ENCODE measurements at places on chromosomes 4 and X.

GRCh38 chr4:26094911-26095310, 180.9 kb downstream of the SMIM20 start:
- no peak for DNase-seq

DNA sequence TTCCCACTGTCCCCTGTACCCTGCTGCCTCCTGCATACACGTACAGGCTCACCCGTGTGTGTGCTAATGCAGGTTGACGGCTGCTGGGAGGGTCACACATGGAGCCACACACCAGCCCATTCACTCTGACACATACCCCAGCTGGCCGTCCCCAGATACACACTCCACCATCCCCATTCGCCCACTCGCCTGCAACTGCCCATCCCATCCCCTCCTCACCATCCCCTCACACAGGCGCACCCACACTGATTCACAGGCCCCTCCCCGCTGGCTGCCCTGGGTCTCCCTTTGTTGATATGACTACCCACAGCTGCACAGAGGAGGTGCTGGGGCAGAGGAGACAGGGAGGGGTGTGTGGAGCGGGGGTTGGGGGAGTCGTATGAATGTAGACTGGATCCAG, 25.7 kb downstream of the PJA1 start:
- DNase-seq: no peak

- no peak for DNase-seq
Observed at GRCh38 chr4:26135331-26135730, 185.5 kb upstream of the RBPJ start.

DNA sequence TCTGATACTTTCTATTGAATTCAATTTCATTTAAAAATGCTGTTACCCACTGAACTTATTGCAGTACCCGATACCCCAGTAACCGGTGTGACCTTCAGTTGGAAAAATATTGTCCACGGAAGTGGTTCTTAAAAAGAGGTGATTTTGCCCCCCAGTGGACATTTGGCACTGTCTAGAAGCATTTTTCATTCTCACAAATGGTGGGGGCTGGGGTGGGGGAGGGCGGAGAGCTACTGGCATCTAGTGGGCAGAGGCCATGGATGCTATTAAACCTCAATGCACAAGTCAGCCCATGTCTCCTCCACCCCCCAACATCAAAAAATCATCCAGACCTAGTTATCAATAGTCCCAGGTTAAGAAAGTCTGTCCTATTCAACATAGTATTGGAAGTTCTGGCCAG, 19.6 kb upstream of the CHM start:
- no peak for DNase-seq

- DNase-seq: no peak
Observed at GRCh38 chr4:46032056-46032455, 91.8 kb downstream of the GABRG1 start.

- DNase-seq: no peak
Observed at GRCh38 chrX:21503593-21503992, 129.4 kb downstream of the CNKSR2 start.

DNA sequence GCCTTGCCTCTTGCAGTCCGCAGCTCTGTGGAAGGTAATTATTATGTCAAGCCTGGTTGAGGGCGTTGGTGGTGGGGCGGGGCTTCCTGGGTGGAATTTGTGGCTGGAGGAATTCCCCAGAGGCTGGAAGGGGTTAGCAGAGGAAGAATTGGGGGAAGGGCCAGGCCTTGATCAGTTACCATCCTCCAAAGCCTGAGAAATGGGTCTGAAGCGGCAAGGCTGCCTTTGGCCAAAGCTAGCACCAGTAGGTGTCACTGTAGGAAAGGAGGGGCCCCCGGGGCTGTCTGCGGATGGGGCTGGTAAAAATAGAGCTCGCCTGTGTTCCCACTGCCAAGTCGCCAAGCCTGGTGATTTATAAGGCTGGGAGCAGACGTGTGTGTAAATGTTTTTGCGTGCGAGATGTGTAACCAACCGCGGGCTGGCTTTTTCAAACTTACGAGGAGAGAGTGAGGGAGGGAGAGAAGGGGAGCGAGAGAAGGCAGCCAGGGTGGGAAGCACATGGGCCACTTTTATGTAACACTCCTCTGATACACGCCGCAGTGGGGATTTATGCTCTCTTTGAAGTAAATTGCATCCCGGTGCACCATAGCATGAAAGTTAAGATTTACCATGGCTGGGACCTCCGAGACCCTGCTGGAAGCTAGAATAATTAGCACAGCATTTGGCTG, 367.0 kb downstream of the BCOR start:
- DNase-seq: peak; percentile 64

GRCh38 chr4:6225469-6225868, 25.1 kb upstream of the JAKMIP1 start:
- no peak for DNase-seq
